ENCODE measurements at places on chromosomes 2 and 18.

DNA sequence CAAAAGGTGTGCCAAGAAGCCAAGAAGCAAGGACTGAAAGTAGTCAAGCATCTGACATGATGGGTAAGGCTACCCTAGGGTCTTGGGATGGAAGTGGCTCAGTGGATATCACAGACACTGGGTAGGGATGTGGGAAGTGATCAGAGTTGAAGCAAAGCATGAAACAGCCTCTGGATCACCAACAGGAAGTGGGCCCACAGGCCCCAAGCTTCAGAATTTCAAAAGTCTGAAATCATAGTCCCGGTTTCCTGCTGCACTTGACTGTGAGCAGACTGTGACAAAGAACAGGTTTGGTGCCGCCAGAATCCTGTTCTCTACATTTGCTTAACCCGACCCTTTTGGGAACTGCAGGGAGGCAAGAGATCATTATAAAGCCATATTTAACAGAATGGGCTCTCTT is 57.4 kb downstream of the SP100 start:
- DNase-seq: no peak

- DNase-seq: no peak
Measured at GRCh38 chr2:143264851-143265250, 135.6 kb downstream of the ARHGAP15 start.

DNA sequence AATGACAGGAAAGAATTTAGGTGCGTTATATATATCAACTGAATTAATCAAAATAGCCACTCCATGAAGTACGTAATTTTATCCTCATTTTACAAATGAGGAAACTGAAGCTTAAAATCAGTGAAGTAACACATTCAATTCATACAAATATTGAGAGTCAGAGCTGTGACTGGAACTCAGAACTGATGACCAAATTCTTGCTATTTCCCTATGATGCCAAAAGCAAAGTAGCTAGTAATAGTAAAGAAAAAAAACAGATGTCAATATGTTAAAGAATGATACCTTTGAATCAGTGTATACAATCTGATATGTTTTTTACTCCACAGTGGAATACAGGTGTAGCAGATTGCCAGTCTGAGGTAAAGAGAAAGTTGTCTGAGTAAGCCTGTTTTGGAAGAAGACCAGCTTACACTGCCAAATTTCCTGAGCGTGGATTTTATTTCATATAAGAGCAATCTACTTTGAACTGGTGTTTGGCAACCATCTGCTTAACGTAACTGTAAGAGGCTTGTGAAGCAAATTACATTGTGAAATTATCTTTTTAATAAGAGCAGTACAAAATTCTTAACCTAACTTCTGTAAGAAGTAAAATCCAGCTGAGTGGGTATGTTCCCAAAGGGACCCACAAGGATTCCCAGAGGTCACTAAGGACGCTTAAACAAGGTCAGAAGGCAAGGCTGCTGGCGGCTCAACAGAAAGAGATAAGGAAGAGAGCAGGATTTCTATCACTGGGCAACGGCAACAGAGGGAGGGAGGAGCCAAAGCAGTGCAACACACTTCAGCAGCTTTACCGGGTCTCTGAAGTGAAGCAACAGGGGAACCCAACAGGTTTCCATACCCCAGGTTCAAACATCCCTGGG is 85.6 kb downstream of the IKZF2 start:
- no peak for DNase-seq

DNA sequence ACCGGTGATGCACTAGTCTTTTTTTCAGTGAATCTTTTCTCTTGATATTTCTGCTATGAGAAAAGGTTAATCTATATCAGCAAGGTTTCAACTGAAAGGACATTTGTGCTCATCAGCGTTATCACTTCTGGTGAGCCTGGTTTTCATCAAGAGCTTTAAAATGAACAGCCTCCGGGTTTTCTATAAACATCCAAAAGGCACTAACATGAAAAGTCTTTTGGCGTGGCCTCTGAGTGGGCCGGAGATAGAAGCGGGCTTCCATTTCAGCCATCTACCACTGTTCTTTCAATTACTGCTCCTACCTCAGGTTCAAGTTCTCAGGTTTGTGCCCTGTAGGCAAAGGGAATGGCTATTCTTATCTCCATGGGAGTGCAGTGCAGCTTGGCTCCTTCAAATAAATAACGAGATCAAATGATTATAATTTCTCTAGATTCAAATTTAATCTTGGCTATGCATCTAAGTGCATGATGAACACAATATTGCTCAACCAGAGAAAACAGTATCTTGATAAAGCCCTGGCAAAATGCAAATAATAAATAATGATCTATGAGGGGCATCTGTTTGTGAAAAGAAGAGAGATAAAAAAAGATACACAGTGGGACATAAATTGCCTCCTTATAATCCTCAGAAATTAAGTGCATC is 314.8 kb downstream of the CDH2 start:
- no peak for DNase-seq

DNA sequence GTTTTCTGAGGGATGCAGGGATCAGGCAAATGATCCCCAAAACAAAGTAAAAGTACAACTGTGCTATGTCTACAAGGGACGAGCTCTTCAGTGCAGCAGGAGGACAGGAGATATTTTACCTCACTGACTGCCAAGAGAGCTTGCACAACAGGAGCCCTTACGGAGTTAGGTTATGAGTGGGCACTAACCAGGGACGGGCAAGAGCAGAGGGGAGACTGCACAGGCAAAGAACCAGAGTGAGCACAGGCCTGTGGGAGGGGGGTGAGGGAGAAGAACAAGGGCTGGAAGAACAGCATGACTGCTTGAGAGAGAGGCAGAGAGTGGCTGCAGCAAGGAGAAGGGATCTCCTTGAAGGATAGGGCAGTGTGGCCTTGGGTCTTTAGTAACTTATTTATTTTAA is 101.1 kb upstream of the PID1 start:
- DNase-seq: no peak

DNA sequence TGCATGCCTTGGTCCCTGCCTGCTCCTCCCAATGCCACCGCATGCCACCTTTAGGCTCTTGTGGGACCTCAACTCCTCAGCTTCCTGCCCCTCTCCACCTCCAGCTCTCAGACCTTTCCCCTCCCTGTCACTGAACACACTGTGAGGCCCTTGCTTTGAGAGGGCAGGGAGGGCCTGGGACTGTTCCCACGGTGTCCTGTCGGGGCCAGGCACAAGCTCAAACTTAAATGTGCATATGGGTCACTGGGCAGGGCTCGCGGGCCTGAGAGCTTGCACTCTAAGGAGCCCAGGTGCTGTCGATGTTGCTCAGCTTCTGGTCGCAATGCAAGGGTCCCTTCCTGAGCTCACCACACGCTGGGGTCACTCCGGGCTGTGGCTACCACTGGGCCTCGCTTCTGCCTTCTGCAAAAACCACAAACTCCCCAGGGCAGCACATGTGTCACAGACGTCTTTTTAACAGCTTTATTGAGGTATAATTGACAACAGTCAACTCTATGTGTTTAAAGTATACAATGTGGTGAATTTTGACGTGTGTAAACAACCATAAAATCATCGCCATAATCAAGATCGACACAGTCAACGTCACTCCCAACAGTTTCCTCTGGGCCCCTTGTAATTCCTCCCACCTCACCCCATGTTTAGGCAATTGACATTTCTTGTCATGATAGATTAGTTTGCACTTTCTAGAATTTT is 11.9 kb upstream of the B3GNT7 start:
- no peak for DNase-seq

DNA sequence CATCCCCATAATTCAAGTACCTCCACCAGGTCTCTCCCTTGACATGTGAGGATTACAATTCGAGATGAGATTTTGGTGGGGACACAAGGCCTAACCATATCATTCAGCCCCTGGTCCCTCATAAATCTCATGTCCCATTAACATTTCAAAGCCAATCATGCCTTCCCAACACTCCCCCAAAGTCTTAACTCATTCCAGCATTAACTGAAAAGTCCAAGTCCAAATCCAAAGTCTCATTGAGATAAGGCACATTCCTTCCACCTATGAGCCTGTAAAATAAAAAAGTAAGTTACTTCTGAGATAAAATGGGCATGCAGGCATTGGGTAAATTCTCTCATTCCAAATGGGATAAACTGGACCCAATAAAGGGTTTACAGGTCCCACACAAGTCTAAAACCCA is 849.7 kb downstream of the BCL11A start:
- no peak for DNase-seq

- no peak for DNase-seq
Measured at GRCh38 chr2:150994076-150994475, 267.6 kb downstream of the RBM43 start.

GRCh38 chr2:83015900-83016299 is 1443.2 kb downstream of the SUCLG1 start:
- DNase-seq: no peak

DNA sequence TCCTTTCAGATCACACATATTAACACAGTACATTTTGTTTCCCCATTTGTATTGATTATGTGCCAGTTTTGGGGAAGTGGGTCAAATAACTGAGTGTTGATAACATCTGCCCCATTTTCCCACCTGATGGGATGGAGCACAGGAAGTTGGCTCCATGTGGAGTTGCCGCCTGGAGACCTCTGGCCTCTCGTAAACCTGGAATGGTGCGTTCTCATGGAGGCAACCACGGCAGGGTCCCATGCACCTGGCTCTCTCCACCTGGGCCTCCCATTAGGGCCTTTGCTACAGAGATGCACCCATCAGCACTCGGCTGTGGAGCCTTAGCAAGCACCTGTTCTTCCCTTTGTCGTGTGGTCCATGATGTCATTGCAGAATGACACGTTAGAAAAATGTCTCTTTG is 130.6 kb downstream of the MBP start:
- no peak for DNase-seq

DNA sequence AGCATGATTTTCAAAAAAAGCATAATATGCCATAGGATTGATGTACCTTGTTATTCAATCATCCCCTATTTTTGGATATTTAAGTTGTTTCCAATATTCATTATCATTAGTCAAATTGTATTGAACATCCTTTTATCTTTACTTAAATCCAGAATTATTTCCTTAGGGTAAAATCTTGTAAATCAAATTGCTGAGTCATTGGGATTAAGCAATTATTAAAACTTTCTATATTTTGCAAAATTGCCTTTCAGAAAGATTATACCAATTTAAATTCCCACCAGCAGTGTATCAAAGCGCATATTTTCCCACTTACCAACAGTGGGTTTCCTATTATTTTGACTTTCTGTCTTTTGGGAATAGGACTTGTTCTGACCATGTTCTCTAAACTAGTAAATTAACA is 159.3 kb downstream of the SS18 start:
- no peak for DNase-seq

GRCh38 chr2:54374591-54375364 is 81.3 kb upstream of the SPTBN1 start:
- DNase-seq: no peak

DNA sequence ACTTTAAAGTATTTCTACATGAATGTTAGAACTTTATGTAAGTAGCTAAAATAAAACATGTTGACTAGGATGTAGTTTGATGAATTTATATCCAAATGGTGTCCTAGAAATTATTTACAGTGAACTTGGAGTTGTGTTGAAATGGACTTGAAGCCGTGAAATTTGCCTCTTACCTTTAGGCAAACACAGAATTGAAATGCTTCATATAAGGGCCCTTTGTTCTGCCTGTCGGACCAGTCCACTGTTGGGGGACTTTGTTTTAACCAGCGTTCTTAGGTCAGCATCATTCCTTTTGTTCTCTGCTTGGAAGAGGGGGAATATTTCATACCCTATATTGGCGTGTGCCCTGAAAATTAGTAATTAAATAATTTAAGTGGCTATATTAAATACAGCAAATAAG is 18.3 kb downstream of the RAB12 start:
- DNase-seq: no peak

DNA sequence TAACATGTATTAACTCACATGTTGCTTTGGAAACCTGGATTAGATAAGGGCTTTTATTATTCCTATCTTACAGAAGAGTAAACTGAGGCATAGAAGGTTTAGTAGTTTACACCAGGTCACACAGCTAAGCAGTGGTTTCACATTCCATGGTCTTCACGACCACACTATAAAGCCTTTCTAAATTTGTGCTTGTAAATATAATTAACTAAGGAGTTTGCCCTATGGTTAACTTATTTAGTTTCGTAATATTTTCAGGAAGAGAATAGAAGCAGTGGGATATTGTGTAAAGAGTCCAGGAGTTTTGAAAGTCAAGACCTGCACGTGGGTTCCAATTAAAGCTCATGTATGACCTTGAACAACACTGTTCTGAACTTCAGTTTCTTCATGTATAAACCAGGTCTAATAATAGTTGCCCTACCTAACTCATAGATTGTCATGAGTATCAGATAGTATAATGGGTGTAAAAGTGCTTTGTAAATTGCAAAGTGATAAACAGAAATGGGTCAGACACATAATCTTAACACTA is 19.5 kb upstream of the SOS1 start:
- no peak for DNase-seq

- no peak for DNase-seq
Measured at GRCh38 chr2:95380280-95380679, 22.2 kb upstream of the FAHD2A start.

DNA sequence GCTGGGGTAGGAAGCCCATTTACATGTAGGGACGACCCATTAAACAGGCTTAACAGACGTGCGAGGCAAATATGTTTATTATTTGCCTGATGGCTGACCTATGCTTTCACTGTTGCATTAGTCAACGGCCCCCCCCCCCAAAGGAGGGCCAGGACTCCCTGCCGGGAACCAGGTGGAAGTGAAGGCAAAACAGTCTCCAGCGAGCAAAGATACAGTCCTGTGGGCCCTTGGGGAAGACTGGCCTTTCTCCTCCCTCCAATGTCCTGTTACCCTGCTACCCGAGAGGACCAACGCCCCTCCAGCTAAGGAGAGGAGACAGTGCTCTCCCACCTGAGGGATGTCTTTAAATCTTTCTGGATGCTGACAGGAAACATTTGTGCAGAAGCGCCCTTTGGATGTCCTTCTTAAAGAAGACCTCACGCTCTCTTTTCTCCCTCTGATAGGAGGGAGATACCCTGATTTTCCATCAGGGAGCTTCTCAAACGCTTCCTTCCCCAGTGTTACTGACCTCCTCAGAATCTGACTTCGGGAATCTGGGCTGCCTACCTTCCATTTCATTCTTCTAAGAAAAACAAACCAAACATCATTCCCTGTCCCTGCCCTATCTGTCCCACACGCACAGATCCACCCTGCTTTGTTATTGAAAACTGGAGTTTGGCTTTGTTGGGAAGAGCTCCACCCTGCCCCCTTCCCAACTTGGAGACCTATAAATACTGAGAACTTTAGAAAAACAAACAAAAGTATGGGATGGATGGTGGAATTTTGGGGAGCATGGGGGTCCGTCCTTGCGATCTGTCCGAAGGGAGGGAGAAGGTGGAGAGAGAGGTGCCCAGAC is 135.9 kb upstream of the SIX3 start:
- DNase-seq: no peak
